Cardiac muscle cell (in vitro differentiated cells and primary cell): ENCODE measurements at places on chromosomes 1 and 21. TPM values are rescaled to one million over a fixed set of nuclear protein-coding genes. Genes with fewer than 3 reads are reported as not detected.
A peak's percentile ranks its signal among the peaks of the same experiment; 100 is the strongest.

- no peak for DNase-seq
- H3K4me1 ChIP-seq, result peaks cover 7% of the 10 kb centered on the region
- no peak overlapping the region for H3K27ac ChIP-seq
- H3K27me3 ChIP-seq, result no peaks in the 10 kb centered on the region
- H3K36me3 ChIP-seq, result no peaks in the 10 kb centered on the region
Observed at GRCh38 chr21:34280959-34281358, 82.8 kb upstream of the KCNE2 start.

GRCh38 chr21:34793471-34793870, 124.7 kb downstream of the CLIC6 start:
- H3K27me3 ChIP-seq, result peaks cover 6% of the 10 kb centered on the region
- no peak overlapping the region for H3K27ac ChIP-seq
- no peaks in the 10 kb centered on the region for H3K36me3 ChIP-seq
- DNase-seq, result no peak
- H3K4me3 ChIP-seq, result no peak overlapping the region

DNA sequence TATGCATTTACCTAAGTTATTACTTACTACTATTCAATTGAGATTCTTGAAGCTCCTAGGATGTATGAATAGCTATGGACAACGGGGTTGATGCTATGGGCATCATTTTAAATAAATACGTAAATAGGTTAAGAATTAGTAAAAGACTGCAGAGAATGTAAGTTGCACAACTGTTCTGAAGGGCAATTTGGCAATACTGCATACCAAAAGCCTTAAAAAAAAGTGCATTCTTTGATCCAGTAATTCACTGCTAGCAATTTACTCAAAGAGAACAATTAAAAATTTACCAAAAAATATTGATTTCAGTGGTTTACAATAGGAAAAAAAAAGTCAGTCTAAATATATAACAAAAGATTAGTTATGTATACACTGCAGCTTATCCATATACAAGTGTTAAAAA, 3.5 kb downstream of the ARPC5 start:
- peaks cover 20% of the 10 kb centered on the region for H3K4me1 ChIP-seq
- H3K27me3 ChIP-seq, result no peaks in the 10 kb centered on the region
- H3K36me3 ChIP-seq, result peaks cover 35% of the 10 kb centered on the region
- DNase-seq, result no peak
- peak overlapping the region; percentile 68 for H3K4me3 ChIP-seq
- peak overlapping the region; percentile 98 for H3K27ac ChIP-seq

Gene PARS2
- 15.5 and 17.7 TPM in 2 replicates for polyA plus RNA-seq

DNA sequence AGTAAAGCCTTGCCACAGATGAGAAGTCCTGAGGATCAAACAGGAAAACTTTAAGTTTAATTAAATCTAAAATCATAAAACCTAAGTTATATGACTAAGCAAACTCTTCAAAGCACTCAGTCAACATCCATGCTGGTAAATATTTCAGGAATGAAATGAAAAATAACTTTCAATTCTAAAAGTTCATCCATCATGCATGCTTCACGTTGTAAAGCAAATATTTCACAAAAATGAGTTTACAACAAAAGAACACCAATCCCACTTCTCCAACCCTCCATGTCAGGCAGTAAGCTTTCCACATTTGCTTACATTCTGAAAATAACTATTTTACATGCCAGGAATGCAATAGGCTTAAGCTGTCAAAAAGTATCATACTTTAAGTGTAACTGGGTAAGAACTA, 16.8 kb downstream of the APP start:
- H3K27ac ChIP-seq, result peak overlapping the region; percentile 19
- no peak for DNase-seq
- H3K36me3 ChIP-seq, result no peaks in the 10 kb centered on the region
- no peaks in the 10 kb centered on the region for H3K27me3 ChIP-seq

DNA sequence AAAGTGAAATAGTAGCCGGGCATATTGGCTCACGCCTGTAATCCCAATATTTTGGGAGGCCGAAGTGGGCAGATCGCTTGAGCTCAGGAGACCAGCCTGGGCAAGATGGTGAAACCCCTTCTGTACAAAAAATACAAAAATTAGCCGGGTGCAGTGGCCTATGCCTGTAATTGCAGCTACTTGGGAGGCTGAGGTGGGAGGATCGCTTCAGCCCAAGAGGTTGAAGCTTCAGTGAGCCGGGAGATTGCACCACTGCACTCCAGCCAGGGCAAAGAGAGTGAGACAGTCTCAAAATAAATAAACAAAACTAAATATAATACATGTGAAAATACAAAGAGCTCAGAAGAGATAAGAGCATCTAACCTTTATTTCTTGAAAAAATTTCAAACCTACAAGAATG, 2.3 kb upstream of the MSTO1 start:
- no peaks in the 10 kb centered on the region for H3K27me3 ChIP-seq
- no peaks in the 10 kb centered on the region for H3K4me1 ChIP-seq
- H3K4me3 ChIP-seq, result no peak overlapping the region

GRCh38 chr1:107228704-107229371, 88.0 kb downstream of the NTNG1 start:
- no peaks in the 10 kb centered on the region for H3K4me1 ChIP-seq
- H3K27me3 ChIP-seq, result no peaks in the 10 kb centered on the region
- H3K27ac ChIP-seq, result no peak overlapping the region
- no peak for DNase-seq
- no peaks in the 10 kb centered on the region for H3K36me3 ChIP-seq
- no peak overlapping the region for H3K4me3 ChIP-seq

Gene S100A3
- 0.42 and 0.86 TPM in 2 replicates for polyA plus RNA-seq

DNA sequence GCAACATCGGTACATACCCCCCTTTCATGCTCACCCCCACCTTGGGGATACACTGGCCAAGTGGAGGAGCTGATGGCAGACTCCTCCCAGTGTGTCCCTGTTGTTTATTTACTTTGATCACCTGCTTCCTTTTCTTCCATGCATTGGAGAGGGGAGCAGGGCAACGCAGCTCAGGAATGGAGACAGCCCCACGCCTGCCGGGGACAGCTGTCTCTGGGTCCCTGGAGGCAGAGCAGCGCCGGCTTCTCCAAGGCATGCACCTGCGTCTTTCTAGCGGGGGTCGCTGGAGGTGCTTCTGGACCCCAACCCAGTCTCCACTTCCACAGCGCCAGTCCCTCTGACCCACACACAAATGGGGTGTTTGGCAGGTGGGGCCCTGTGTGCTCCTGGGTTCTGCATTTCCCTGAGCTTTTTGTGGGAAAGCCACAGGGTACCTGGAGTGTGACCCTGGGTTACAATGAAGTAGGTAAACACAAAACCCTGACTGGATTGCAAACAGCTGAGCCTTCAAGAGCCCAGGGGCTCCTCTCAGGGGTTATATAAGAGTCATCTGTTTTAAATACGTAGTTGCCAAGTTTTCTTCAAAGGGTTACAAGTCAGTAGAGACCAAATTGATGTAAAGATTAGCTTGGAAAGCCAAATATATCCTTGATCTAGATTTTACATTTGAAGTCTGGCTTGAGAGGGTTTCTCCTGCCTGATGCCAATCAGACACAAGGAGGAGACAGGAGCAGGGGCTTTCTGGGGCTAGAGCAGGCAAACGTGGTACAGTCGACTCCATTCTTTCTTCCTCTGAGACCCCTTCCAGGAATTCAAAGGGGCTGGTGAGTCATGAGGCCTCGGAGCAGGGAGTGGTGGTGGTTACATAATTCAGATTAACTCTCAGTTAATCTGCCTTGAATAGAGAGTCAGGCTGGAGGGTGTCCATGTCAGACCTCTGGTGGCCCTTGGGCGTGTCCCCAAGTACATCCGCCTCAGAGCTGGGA, 4.5 kb downstream of the AJAP1 start:
- no peak for DNase-seq
- peaks cover 83% of the 10 kb centered on the region for H3K27me3 ChIP-seq
- no peaks in the 10 kb centered on the region for H3K36me3 ChIP-seq
- no peak overlapping the region for H3K27ac ChIP-seq
- H3K4me1 ChIP-seq, result no peaks in the 10 kb centered on the region
- H3K4me3 ChIP-seq, result no peak overlapping the region

GRCh38 chr1:16013220-16013907, 4.5 kb downstream of the HSPB7 start:
- H3K27ac ChIP-seq, result peak overlapping the region; percentile 100
- H3K4me1 ChIP-seq, result peaks cover 51% of the 10 kb centered on the region
- H3K36me3 ChIP-seq, result no peaks in the 10 kb centered on the region

DNA sequence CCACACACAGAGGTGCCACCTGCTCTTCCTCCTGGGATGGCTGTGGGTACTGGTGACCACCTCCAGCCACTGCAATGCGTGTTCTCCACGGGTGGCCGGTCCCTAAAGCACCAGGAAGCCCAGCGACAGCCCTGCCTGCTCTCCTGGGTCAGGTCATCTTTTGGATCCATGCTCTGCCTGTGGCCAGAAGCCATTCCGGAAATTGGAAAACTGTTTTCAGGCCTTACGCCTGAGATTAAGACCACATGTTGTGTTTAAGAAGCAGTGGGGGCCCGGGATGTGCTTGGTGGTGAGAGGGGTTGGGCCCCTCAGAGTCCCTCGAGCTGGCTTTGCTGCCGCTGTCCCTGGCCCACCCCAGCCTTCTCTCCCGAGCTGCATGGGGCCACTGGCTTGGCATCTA, 150.8 kb downstream of the PEX14 start:
- no peaks in the 10 kb centered on the region for H3K27me3 ChIP-seq
- H3K4me1 ChIP-seq, result peaks cover under 1% of the 10 kb centered on the region
- DNase-seq, result no peak
- H3K27ac ChIP-seq, result no peak overlapping the region
- no peak overlapping the region for H3K4me3 ChIP-seq
- peaks cover 3% of the 10 kb centered on the region for H3K36me3 ChIP-seq

- DNase-seq, result no peak
- no peak overlapping the region for H3K4me3 ChIP-seq
- H3K27ac ChIP-seq, result no peak overlapping the region
- no peaks in the 10 kb centered on the region for H3K27me3 ChIP-seq
Observed at GRCh38 chr1:111707906-111708305, 31.3 kb downstream of the INKA2 start.

Gene RIPPLY3
- 0.22 TPM in 1 of 2 replicates, not detected in the other for polyA plus RNA-seq

Gene PGBD5
- 0.40 TPM in 1 of 2 replicates, not detected in the other for polyA plus RNA-seq

Gene BEND5
- polyA plus RNA-seq, result 17.6 and 29.0 TPM in 2 replicates

Gene S100A2
- 2.3 and 3.7 TPM in 2 replicates for polyA plus RNA-seq

Gene RCAN3
- 6.4 and 7.3 TPM in 2 replicates for polyA plus RNA-seq

GRCh38 chr1:66300972-66301451, 232.9 kb upstream of the SGIP1 start:
- no peaks in the 10 kb centered on the region for H3K4me1 ChIP-seq
- no peak overlapping the region for H3K27ac ChIP-seq
- no peaks in the 10 kb centered on the region for H3K27me3 ChIP-seq
- no peaks in the 10 kb centered on the region for H3K36me3 ChIP-seq
- no peak overlapping the region for H3K4me3 ChIP-seq

- H3K27ac ChIP-seq, result no peak overlapping the region
- peak overlapping the region; percentile 63 for H3K4me3 ChIP-seq
- peak; percentile 51 for DNase-seq
- no peaks in the 10 kb centered on the region for H3K27me3 ChIP-seq
Observed at GRCh38 chr1:230641346-230641745, 935 bp upstream of the COG2 start.

Gene RGSL1
- not detected in 2 replicates for polyA plus RNA-seq

- DNase-seq, result no peak
- peaks cover 80% of the 10 kb centered on the region for H3K27me3 ChIP-seq
- H3K36me3 ChIP-seq, result no peaks in the 10 kb centered on the region
- H3K4me1 ChIP-seq, result peaks cover 1% of the 10 kb centered on the region
- no peak within 1 kb of the TSS for H3K4me3 ChIP-seq
- H3K27ac ChIP-seq, result no peak within 1 kb of the TSS
Observed at GRCh38 chr1:6424619-6425593, at the start of gene ESPN. Gene ESPN (plus strand): TSS chr1:6424776. CDS start chr1:6424956, 180 bp downstream.

DNA sequence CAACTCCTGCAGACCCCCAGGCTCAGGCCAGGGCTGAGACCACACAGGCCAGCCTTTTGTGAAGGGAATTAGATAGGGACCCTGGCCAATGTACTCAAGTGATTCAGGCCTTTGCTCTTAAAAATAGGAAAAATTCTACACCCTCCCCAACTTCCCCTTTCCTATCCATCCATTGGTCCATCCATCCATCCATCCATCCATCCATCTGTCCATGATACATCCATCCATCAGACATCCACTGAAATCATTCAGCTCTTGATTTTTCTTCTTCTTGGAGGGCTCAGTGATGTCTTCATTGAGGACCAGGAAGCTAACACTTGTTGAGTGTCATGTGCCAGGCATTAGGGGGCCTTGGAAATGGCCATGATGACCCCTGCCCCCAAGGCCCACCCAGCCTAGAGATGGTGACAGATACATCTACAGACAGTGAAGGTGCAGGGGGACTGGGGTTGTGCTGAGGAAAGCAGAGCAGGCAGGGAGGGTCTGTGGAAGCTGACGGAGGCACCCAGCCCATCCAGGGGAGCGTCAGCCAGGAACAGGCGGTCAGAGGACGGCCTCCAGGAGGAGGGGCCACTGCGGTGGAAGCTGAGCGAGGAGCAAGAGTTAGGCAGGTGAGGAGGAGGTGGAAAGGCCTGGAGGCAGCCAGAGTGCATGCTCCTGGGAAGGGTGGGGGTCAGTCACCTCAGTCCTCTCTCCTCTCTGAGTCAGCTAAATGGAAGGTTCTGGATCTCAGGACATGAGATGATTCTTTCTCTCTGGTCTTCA, 81.9 kb downstream of the EPHB2 start:
- H3K4me3 ChIP-seq, result no peak overlapping the region
- no peak overlapping the region for H3K27ac ChIP-seq
- no peak for DNase-seq
- H3K4me1 ChIP-seq, result peaks cover 8% of the 10 kb centered on the region

Gene PGLYRP3
- not detected in 2 replicates for polyA plus RNA-seq

GRCh38 chr1:1143636-1144035, 27.7 kb upstream of the C1orf159 start:
- no peaks in the 10 kb centered on the region for H3K4me1 ChIP-seq
- DNase-seq, result no peak
- H3K27me3 ChIP-seq, result peaks cover 3% of the 10 kb centered on the region
- H3K27ac ChIP-seq, result no peak overlapping the region
- no peaks in the 10 kb centered on the region for H3K36me3 ChIP-seq
- no peak overlapping the region for H3K4me3 ChIP-seq

DNA sequence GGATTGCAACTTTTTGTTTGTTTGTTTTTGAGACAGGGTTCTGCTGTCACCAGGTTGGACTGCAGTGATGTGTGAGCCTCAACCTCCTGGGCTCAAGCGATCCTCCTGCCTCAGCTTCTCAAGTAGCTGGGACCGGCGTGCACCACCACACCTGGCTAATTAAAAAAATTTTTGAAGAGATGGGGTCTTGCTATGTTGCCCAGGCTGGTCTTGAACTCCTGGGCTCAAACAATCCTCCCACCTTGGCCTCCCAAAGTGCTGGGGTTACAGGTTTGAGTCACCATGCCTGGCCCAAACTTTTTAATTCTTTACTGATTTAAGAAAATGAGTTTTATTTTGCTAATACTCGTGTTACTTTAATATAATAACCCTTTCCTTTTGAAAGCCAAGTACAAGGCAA, 31.5 kb upstream of the SERPINC1 start:
- H3K4me1 ChIP-seq, result no peaks in the 10 kb centered on the region
- H3K27me3 ChIP-seq, result no peaks in the 10 kb centered on the region
- no peak overlapping the region for H3K4me3 ChIP-seq
- peaks cover 79% of the 10 kb centered on the region for H3K36me3 ChIP-seq

DNA sequence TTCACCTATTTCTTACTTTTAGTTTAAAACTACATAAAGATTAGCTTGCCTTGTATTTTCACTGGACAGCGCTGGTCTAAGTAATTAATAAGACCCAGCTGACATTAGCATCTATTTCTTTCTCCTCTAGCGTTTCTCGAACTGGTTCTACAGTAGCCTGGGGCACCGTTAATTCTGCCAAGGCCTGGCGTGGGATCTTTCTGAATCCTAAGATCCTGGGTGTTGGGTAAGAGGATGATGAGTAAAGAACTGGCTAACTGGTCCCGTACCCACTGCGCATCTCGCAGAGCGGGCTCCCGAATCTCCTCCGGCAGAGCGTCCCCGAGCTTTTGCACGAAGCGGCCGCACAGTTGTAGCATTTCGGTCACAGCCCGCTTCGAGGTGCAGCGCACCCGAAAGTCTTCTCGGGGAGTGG, 309 bp downstream of the NSL1 start:
- H3K4me3 ChIP-seq, result peak overlapping the region; percentile 79
- peaks cover 6% of the 10 kb centered on the region for H3K4me1 ChIP-seq
- H3K27me3 ChIP-seq, result no peaks in the 10 kb centered on the region
